Stimulated activated CD8-positive, alpha-beta memory T cell treated with anti-CD3 and anti-CD28 coated beads, Interleukin-7, amount 100 ng/mL, for 1 hour (primary cell): ENCODE measurements at places on chromosomes 16 and 17.

- no peak for DNase-seq
Observed at GRCh38 chr17:80408872-80409271, 6.1 kb upstream of the ENDOV start.

DNA sequence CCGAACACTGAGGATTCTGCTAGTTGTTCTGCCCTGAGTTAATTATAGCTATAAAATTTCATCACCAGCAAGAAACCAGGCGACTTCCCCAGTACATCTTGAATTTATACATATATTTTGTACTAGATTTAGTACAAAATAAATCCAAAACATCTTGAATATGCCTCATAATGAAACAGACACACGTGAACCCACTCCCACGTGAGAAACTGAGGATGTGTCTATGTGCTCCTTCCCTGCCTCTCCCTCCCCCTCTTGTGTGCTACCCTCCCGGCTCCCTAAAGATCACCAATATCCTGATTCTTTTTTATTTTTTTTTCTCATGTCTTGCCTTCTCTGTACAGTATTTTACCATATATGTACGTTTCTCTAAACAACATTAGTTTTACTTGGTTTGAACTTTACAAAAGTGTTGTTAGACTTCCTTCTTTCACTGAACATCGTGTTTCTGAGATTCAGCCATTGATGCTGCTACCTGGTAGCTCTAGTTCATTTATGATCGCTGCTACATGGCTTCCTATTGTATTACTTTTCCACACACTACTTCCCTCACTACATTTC, 1.1 kb upstream of the LCMT1 start:
- no peak for DNase-seq

GRCh38 chr17:8060274-8060673, 21.4 kb downstream of the ALOX15B start:
- peak; percentile 36 for DNase-seq

DNA sequence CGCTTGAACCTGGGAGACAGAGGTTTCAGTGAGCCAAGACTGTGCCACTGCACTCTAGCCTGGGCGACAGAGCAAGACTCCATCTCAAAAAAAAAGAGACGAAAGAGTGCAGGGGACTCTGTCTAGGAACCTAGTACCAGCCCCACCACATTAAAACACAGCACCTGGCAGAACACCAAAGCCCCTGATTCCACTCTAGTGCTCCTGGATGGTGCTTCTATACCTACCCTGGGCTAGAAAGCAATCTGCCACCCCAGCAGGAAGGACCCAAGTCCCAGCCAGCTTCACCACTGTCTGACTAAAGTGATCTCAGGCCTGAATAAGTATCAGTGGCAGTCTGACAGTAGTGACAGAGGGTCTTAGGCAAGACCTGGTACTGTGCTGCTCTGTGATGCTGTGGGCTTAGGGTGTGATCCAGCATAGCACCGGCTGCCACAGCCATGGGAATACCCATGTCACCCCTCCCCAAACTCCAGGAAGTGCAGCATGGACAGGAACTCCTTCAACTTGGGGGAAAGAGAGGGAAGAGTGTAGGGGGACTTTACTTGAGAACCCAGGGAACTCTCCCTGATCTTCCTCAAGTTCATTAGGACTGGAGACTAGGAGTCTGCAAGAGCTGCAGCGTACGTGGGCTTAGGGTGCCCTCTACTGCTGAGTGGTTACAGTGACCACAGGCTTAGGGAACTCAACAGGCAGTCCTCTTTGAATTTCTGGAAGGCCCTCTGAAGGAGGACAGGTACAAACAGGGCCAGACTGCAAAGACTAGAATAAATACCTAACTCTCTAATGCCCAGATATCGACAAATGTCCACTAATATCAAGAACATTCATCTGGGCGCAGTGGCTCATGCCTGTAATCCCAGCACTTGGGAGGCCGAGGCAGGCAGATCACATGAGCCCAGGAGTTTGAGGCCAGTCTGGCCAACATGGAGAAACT, 30.0 kb upstream of the RNF43 start:
- DNase-seq = peak; percentile 26

- DNase-seq = peak; percentile 20
Observed at GRCh38 chr17:67377488-67378453, 690 bp downstream of the PITPNC1 start.

GRCh38 chr17:76279742-76280287, 14.7 kb downstream of the UBALD2 start:
- no peak for DNase-seq

- no peak for DNase-seq
Observed at GRCh38 chr16:19228052-19228451, 57.5 kb upstream of the CLEC19A start.

DNA sequence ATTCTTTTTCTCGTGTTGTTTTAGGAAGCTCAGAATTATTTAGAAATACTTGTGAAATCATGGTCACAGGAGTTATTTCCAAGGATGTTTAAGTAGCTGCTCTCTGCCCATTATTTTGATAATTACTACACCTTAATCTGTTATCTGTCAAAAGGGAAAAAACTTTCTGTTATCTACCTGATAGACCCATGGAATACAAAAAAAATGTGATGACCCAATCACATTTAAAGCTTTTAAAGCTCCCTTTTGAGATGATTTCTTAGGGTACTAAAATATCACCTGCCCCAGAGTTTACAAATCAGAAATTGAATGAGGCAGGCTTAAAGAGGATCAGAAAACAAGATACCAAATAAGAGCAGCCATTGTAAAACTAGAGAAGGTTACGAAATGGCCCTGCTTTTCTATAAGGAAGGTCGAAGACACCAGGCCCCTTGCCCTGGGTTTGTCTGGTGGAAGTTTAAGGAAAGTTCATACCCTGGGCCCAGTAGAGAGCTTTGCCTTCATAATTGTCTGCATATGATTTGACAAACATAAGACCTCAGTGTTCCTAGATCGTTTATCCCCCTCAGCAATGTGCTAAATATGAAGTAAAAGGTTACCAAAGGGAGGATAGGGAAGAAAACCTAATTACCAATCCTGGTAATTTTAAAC, 149.9 kb upstream of the TBX2 start:
- DNase-seq = no peak

DNA sequence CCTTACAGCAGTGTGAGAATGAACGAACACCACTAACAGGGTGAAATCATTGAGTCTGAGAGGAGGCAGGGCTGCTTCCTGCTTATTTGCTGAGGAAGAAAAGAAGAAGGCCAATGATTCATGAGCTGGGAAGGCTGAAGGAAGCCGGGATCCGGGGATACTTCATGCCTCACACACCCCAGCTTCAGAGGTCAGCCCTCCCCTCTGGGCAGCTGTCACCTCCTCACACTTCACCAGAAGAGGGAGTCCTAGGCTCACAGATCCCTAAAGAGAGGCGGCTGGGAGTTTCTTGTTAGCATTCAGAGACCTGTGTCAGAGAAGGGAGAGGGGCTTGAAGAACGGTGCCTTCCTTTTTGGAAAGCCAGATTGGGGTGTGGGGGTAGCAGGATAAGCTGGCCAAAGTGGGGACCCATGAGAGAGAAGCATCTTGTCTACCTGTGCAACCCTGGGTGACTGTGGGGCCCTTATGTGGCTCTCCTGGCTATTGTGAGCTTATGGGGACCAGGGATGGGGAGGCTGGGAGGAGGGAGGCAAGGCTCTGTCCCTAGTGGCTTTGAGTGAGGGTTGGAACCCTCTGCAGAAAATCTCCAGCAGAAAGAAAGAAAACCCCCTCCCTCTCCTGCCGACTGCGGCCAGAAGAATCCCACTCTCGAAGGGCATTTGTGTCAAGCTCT, 94.6 kb downstream of the RGS9 start:
- DNase-seq = no peak

- DNase-seq = peak; percentile 76
Observed at GRCh38 chr17:28750178-28751047, 6.6 kb downstream of the TRAF4 start.

- no peak for DNase-seq
Observed at GRCh38 chr17:9473711-9474110, 101.9 kb downstream of the STX8 start.

DNA sequence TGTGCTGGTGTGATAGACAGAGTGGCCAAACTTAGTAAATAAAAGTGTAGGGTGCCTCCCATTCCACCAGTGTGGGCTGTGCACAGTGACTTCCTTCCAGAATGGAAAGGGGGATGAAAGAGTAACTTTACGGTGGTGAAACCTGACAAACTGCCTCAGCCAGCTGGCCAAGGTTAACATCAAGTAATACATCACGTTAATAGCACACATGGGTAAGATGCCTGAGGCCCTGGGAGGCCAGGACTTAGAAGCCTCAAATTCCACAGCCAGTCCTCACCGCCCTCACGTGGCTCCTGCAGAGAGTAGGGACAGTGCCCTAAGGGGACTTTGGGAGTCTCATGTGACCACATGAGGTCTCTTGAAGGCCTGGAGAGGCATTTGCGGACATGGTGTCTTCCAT, 14.1 kb downstream of the RMI2 start:
- DNase-seq = no peak

- DNase-seq = peak; percentile 72
Observed at GRCh38 chr17:81967533-81968395, 6.8 kb upstream of the NOTUM start.

DNA sequence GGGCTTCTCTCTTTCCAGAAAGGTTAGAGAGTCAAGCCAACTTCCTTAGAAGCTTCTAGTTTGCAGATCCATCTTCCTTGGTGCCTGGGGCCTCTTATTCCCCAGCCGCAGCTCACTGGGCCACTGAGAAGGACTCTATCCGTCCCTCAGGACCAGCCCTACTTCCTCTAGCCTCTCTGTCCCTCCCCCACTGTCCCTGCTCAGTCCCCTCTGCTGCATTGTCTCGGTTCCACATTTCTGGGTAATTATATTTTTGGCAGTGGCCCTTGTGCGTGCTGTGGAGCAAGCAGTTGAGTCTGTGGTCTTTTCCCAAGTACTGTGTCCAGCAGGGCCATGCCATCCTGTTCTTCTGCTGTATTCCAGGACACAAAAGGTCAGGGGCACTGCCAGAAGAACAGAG, 17.8 kb downstream of the IRX3 start:
- no peak for DNase-seq

DNA sequence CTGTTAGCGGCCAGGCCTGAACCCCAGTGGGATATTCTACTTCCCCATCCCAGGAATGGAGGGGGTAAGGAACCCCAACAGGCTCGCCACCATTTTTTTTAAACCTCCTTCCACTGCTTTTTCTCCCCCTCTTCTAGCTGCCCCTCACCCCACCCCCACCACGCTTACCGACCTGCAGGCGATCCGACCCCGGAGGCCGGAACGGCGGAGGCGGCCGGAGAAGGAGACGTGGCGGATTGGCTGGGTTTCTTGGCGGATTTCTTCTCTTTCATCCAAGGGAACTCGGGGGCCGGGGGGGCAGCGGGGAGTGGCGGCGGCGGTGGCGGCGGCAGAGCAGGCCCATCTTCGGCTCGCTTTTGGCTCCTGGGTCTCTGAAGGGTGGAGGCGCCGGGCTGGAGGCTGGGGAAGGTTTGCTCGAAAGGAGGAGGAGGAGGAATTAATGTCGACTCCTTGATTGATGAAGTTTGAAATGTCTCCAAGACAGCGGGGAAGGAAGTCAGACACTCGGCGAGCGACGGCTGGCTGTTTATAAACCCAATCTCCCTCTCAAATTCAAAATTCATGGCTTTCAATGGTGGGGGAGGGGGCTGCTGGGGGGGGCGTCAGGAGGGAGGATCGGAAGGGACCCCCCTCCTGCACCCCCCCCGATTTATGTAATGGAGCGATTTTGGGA, 424 bp downstream of the HOXB2 start:
- DNase-seq = no peak

GRCh38 chr17:74736513-74737298, at the start of gene RAB37:
Gene RAB37, plus strand, starts transcription at chr17:74737256. Its CDS starts 17 bp downstream, at chr17:74737273.
- no peak for DNase-seq

GRCh38 chr17:45648642-45649041, 135.5 kb upstream of the CRHR1 start:
- no peak for DNase-seq

DNA sequence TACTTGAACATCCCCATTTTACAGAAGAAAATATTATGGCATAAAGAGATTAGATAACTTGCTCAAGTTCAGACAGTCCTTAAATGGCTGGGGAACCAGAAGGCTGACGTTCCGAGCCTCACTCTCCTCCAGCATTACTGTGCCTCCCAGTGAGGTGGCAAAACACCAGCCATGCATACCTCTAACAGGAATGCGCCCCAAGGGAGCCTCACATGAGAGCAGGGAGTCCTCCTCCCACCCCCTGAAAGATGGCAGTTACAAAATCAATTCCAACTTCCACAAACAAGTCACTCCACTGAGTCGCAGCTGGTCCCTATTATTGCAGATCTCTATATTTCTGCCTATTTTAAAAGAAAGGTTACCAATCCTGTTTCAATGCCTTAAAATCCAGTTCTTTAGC, 55.5 kb downstream of the ANKFY1 start:
- DNase-seq = no peak

DNA sequence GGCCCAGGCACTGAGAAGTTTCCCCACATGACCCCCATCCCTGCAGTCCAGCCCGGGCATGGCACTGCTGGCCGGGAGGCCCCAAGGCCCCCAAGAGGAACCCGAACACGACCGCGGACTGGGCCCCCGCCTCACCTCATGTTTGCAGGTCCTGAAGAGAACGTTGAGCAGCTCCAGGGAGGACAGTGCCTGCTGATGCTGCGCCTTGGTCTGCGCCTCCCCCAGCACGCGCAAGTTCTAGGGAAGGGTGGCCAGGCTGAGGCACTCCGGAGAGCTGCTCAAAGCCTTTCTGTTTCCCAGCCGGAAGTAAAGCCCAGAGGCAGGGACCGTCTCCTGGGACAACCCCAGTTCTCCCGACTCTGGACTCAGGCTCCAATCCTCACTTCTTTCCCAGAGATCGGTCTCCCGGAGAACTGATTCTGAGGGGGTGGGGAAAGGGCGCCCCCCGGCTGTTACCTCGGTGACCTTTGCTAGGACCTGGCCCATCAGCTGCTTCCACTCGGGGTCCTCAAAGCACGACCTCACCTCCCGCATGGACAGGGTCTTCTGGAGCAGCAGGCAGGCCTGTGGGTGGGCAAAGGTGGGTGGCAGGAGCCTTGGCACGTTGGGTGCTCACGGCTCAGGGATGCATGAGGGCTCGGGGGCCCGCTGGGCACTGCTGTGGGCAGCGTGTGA, 13.7 kb downstream of the MYBBP1A start:
- no peak for DNase-seq

GRCh38 chr17:62741290-62741689, 66.8 kb downstream of the MARCHF10 start:
- DNase-seq = no peak

DNA sequence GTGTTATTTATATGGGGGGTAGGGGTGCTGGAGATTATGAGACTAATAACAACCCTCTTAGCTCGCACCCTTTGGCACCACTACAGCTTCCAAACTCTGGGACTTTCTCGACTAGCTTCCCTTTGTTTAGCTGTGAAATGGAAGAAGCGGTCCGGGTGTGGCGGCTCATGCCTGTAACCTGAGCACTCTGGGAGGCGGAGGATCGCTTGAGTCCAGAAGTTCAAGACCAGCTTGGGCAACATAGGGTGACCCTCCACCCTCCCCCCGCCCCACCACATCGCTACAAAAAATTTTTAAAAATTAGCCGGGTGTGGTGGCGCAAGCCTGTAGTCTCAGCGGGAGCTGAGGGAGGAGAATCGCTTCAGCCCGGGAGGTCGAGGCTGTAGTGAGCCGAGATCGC, 814 bp upstream of the CDH3 start:
- no peak for DNase-seq

GRCh38 chr16:88734361-88734728, 28.0 kb downstream of the CTU2 start:
- no peak for DNase-seq
